ENCODE measurements at places on chromosomes 5 and 9. TPM values are rescaled to one million over a fixed set of nuclear protein-coding genes. Genes with fewer than 3 reads are reported as not detected.

The GABBR2 gene
- total RNA-seq = 0.30 TPM

The PCDHGC5 gene
- 3.0 TPM for total RNA-seq

The PPIC gene
- total RNA-seq = 43.6 TPM

- no peak for DNase-seq
Measured at GRCh38 chr9:3136686-3137346, 292.9 kb upstream of the PUM3 start.

DNA sequence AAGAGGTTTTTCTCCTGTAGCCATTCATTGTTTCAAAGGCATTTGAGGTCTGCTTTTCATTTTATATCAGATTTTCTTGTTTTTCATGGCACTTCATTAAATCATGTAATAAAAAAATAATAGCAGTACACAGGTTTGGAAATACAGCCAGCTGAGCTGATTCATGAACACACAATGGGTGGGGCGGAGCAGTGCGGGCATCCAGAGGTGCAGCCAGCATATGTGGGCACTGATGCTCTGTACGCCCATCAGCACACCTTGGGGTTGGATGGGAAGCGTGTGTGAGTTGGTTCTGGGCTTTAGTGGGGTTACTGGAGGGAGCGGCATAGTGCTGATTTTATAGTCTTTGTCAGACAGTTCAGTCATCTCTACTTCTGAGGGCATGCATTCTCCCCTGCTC, 54.2 kb upstream of the IRX4 start:
- DNase-seq = no peak

DNA sequence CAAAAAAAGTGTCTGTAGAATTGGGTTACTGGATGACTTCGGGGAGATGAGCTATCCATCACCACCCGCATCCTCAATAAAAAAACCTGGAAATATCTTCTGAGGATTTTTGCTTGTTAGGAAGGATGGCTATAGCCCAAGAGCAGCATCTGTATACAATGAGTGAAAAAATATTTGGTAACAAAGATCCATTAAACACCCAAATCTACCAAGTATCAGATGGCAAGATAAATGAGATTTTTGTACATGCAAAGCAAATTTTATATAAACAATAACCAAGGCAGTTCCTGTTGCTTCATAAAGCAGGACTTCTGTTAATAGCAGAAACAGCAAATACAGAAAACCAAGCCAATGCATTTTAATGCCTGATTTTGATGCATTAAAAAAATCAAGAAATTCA, 166.6 kb downstream of the SLC28A3 start:
- DNase-seq = no peak

DNA sequence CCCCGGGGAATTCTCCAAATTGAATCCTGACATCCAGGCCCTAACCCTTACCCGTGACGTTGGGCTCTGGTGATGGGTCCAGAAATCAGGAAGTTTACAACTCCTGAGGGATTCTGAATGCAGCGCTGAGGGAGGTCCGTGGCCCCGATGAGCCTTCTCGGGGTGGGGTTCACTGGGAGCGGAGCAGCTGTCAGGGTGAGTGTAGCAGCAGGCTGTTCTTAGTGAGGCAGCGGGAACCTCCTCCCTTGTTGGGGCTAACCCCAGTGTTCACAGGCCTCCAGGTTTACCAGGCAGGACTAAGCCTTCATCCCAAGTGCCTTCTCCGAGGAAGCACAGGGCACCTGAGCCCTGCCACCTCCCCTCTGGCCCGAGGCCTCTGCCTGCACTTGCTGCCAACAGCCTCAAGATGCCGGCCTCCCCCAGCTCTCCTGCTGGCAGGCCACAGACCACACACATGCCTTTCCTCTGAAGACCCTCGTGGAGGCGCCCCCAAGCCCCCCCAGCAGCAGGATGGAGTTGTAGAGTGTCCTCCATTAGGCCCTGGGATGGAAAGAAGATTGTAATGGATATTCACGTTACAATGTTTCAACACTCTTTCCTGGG, 7.3 kb upstream of the ADAMTS16 start:
- no peak for DNase-seq

DNA sequence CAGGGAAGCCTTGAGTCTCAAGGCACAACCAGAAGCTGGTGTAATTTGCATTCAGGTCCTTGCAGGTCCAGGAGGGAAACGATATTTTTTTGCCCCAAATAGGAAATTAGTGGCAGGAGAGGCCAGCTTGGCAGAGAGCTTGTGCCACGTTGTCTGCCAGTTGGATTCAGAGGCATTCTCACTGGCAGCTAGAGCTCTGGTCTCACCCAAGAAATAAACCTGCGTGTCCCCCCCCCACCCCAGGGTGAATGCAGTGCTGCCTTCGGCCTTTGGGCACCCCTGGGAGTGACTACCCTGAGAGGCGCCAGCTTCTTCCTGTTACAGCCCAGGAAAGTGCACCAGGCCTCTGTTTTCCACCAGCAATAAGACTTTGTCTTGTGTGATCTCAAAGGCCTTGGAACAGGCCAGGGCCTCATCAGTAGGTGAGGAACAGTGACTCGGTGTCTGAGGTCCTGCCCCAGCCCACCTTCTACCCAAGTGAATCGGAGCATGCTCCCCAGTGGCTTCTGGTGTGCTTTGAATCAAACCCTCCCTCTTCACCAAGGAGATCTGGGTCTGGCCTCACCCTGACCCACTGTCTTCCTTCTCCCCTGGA, 68.4 kb downstream of the HSPA4 start:
- DNase-seq = no peak
